ENCODE measurements at places on chromosomes 2 and 18.
A peak's percentile ranks its signal among the peaks of the same experiment; 100 is the strongest.

GRCh38 chr2:84631047-84631446, 114.7 kb downstream of the DNAH6 start:
- H3K4me1 ChIP-seq = no peaks in the 10 kb centered on the region
- no peaks in the 10 kb centered on the region for H3K36me3 ChIP-seq
- no peak overlapping the region for H3K27ac ChIP-seq

DNA sequence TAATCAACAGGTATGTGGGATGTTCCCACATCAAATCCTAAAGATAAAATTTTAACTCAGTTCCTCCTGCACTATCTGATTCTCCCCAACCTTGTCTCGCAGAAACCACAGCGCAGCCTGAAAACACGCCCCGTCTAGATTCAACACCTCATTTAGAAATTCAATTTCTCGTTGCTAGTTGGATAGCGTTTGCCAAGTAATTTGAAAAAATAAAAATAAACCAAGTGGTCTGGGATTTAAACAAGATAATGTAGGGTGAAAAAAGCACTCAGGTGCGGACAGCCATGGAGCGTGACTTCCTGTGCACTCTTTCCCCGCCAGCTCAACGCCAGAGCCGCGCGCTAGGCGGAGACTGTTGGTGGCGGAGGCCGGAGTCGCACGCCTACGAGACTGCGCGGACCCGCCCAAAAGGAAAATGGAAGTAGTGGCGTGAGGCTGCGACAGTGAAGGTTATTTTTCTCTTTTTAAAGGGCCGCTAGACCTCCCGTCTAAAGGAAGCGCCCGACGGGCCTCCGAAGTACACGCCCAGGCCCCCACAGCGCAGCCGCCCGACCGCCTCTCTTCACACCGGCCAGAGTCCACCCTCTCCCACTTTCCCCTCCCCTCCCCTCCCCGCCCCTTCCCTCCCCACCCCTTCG, 615 bp upstream of the CCNT2 start:
- H3K27me3 ChIP-seq = no peaks in the 10 kb centered on the region
- peaks cover 12% of the 10 kb centered on the region for H3K4me1 ChIP-seq
- no peaks in the 10 kb centered on the region for H3K36me3 ChIP-seq

DNA sequence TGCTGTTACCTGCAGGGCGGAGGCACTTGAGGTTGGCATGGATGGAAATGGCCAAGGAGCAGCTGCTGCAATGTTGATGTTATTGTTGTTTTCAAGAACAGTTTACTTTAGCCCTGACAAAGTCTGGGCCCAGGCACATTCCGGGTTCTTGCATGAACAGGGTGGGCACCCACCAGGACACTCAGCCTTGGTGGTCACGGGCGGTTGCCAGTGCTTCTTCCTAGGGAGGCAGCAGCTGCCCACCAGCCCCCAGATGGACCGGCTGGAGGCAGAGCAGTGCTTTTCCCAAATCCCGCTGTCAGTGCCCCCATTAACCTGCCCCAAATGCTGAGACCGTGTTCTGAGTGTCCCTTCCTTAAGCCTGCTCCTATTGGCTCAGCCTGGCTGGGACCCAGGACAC, 38.5 kb upstream of the B3GNT7 start:
- DNase-seq = no peak
- no peak overlapping the region for H3K27ac ChIP-seq
- H3K36me3 ChIP-seq = no peaks in the 10 kb centered on the region
- H3K4me1 ChIP-seq = peaks cover 7% of the 10 kb centered on the region
- no peaks in the 10 kb centered on the region for H3K27me3 ChIP-seq

DNA sequence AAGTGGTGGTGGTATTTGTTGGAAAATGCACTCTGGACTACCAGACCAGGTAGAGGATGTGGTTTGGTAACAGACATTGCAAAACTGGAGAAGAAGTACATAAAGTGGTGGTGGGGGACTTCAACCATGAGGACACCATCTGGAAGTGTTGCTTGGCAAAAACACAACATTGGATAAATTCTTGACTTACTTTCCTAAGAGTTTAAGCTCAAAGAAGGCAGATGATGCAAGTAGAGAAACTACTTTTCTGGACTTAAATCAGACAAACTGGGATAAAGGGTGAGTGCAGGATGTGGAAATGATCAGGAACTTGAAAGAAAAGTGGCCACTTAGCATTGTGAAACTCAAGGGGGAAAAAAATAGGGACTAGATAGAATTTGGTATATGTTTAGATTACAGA, 487.4 kb downstream of the ZEB2 start:
- H3K4me3 ChIP-seq = no peak overlapping the region
- H3K27me3 ChIP-seq = no peaks in the 10 kb centered on the region
- DNase-seq = no peak

- no peak for DNase-seq
- no peaks in the 10 kb centered on the region for H3K27me3 ChIP-seq
- H3K4me3 ChIP-seq = no peak overlapping the region
- H3K27ac ChIP-seq = no peak overlapping the region
Observed at GRCh38 chr2:156511122-156511521, 74.9 kb downstream of the GPD2 start.

DNA sequence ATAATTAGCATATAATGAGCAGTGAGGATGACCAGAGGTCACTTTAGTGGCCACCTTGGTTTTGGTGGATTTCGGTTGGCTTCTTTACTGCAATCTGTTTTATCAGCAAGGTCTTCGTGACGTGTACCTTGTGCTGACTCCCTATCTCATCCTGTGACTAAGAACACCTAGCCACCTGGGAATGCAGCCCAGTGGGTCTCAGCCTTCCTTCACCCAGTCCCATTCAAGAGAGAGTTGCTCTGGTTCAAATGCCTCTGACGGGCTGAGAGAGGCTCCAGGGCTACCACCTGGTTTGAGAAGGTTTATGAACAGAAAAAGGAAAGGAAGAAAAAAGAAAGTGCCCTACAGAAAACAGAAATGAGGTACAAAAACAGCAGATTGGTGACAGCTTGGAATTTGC, 738.7 kb downstream of the SOCS6 start:
- no peak overlapping the region for H3K27ac ChIP-seq
- H3K4me1 ChIP-seq = no peaks in the 10 kb centered on the region
- no peak for DNase-seq
- H3K4me3 ChIP-seq = no peak overlapping the region
- H3K27me3 ChIP-seq = no peaks in the 10 kb centered on the region

- H3K36me3 ChIP-seq = no peaks in the 10 kb centered on the region
- H3K4me1 ChIP-seq = peaks cover 5% of the 10 kb centered on the region
- H3K27me3 ChIP-seq = no peaks in the 10 kb centered on the region
- H3K27ac ChIP-seq = no peak overlapping the region
- no peak overlapping the region for H3K4me3 ChIP-seq
Observed at GRCh38 chr18:58135701-58136331, 91.8 kb downstream of the NEDD4L start.

- DNase-seq = peak; percentile 60
- no peaks in the 10 kb centered on the region for H3K36me3 ChIP-seq
- H3K27me3 ChIP-seq = no peaks in the 10 kb centered on the region
- peak overlapping the region; percentile 70 for H3K27ac ChIP-seq
- no peak overlapping the region for H3K4me3 ChIP-seq
Observed at GRCh38 chr2:43174368-43174916, 52.0 kb downstream of the ZFP36L2 start.

DNA sequence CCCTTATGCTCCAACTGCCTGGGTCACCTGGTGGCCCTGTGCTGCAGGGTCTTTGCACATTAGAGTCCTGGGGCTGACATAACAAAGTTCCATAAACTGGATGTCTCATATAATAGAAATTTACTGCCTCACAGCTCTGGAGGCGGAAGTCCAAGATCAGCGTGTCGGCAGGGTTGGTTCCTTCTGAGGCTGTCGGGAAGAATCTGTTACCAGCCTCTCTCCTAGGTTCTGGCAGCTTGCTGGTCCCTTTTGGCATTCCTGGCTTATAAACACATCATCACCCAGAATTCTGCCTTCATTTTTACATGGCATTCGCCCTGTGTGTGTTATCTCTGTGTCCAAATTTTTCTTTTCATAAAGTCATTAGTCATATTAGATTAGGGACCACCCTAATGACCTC, 170.5 kb downstream of the NDUFA10 start:
- no peaks in the 10 kb centered on the region for H3K27me3 ChIP-seq
- H3K4me1 ChIP-seq = no peaks in the 10 kb centered on the region
- no peak overlapping the region for H3K4me3 ChIP-seq
- H3K27ac ChIP-seq = no peak overlapping the region
- no peak for DNase-seq
- H3K36me3 ChIP-seq = no peaks in the 10 kb centered on the region

DNA sequence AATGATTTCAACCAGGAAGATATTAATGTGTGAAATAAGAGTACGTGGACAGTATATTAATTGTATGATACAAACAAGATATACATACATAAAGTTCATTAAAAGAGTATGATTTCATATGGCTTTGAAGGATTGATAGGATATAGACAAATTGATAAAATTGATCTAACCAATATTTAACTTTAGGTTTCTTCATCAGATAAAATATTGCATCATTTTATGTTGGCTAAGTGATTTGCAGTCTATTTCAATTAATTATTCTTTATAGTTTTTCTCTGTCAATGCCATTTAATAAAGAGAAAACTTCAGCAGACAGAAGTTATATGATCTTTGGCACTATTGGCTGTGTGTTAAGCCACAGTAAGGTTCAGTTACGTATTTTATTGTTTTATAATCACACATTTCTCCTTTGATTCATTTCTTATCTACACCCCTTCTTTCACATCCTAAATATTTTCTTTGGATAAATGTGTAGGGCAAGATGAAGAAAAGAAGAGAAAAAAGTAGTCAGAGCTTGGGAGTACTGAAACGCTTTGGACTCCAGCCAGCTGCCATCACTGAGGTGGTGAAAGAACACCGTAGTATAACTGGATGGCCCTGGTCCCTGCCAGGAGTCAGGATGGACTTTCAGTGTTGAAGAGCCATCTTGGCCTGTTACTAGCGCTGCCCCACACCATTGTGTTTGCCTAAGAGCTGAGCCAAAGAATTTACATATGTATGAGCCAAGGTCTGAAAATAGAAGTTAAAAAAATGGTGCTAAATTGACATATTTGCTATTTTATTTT, 9.8 kb upstream of the CPS1 start:
- no peak for DNase-seq
- H3K36me3 ChIP-seq = no peaks in the 10 kb centered on the region
- H3K27me3 ChIP-seq = no peaks in the 10 kb centered on the region
- no peak overlapping the region for H3K27ac ChIP-seq

- no peak overlapping the region for H3K27ac ChIP-seq
- DNase-seq = no peak
- H3K27me3 ChIP-seq = no peaks in the 10 kb centered on the region
- H3K4me1 ChIP-seq = no peaks in the 10 kb centered on the region
- H3K36me3 ChIP-seq = no peaks in the 10 kb centered on the region
Observed at GRCh38 chr2:191291471-191291870, 46.3 kb downstream of the MYO1B start.

DNA sequence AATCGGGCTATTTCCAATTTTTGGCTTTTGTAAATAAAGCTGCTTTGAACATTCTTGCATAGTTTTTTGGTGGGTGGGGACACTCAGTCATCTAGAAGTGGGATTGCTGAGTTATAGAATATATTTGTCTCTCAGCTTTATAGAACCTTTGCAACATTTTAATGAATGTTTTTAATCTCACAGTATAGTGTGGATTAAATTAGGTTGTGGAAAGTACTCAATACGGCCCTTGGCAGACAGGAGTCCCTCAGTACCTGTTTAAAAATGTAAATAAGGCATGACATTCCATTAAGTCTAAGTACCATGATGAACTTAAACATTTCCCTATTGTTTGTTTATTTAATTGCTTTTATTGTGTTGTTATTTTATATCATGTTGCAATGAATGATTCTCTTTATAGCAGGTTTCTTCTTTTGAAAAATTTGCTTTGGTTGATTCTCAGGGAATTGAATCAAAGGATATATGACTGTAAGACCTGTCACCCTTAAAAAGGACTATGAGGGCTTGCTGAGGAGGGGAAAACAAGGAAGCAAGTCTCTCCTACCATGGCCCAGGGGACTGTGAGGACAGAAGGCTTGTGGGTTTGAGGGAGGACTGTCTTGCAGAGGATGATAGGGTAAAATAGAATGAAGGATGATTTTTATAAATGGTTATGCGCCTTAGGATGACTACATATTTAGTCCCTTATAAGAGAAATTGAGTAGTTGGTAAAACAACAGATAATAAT, 165.1 kb downstream of the RPIA start:
- no peaks in the 10 kb centered on the region for H3K27me3 ChIP-seq
- no peak overlapping the region for H3K27ac ChIP-seq
- no peaks in the 10 kb centered on the region for H3K36me3 ChIP-seq

- no peak within 1 kb of the TSS for H3K27ac ChIP-seq
- DNase-seq = peak; percentile 63
- no peaks in the 10 kb centered on the region for H3K27me3 ChIP-seq
- H3K36me3 ChIP-seq = no peaks in the 10 kb centered on the region
- peaks cover 17% of the 10 kb centered on the region for H3K4me1 ChIP-seq
- peak within 1 kb of the TSS; percentile 44 for H3K4me3 ChIP-seq
Observed at GRCh38 chr2:112784199-112785189, at the start of gene IL1A. Gene IL1A (minus strand): TSS chr2:112784493. CDS start chr2:112783770, 723 bp downstream.

- no peak overlapping the region for H3K4me3 ChIP-seq
- DNase-seq = peak; percentile 38
- no peaks in the 10 kb centered on the region for H3K36me3 ChIP-seq
- H3K27ac ChIP-seq = no peak overlapping the region
Observed at GRCh38 chr2:23293063-23293462, 91.9 kb upstream of the KLHL29 start.

GRCh38 chr2:42792583-42793333, at the start of gene HAAO:
Gene HAAO (minus strand): TSS chr2:42792583. CDS start chr2:42792536, 47 bp downstream.
- peak within 1 kb of the TSS; percentile 91 for H3K4me3 ChIP-seq
- H3K4me1 ChIP-seq = peaks cover 21% of the 10 kb centered on the region
- no peak for DNase-seq
- no peaks in the 10 kb centered on the region for H3K27me3 ChIP-seq

Measured in common myeloid progenitor, CD34-positive (primary cell).